ENCODE measurements at places on chromosomes 7 and 10.

DNA sequence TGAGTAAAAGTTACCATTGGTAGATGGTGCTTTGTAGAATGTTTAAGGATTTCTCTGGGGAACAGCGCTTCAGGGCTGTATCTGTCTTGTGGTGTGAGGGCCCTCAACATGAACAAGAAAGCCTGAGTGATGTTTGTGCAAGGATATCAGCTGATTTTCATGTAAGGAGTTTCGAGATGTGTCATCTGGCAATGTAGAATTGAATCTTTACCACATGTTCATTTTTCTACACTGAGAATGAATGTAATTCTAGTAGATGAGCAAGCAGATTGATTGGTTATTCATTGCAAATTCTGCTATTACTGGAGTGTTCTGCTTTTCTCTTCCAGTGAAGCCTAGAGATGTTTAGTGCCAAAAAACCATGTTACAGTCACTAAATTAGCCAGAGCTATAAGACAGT, 87.7 kb downstream of the ST7 start:
- no peak for DNase-seq

DNA sequence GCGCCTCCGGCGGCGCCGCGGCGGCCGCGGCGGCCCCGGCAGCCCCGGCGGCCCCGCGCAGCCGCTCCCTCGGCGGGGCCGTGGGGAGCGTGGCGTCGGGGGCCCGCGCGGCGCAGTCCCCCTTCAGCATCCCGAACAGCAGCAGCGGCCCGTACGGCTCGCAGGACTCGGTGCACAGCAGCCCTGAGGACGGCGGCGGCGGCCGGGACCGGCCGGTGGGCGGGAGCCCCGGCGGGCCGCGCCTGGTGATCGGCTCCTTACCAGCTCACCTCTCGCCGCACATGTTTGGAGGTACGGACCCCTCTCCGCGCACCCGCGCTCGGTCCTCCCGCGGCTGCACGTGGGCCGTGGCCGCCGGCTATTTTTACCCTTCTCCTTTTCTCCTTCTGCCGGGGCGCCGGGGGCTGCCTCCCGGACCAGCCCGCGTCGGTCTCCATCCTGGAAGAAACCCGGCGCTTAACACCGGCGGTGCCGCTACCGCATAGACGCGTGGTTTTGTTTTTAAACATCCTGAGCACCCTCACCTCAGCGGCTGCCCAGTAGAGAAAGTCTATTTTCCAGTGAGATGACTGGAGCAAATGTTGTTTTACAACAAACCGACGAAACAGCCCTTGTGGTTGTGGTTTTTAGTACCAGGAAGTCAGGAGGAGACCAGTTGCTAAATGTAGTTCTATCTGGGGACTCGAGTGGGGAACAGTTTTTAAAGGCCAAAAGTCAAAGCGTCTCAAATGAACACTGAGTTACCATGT, 1.3 kb downstream of the ZNRF2 start:
- peak; percentile 91 for DNase-seq

GRCh38 chr7:82397879-82398524, 45.6 kb downstream of the CACNA2D1 start:
- DNase-seq = no peak

GRCh38 chr7:112462236-112462635, 12.0 kb downstream of the IFRD1 start:
- DNase-seq = no peak

DNA sequence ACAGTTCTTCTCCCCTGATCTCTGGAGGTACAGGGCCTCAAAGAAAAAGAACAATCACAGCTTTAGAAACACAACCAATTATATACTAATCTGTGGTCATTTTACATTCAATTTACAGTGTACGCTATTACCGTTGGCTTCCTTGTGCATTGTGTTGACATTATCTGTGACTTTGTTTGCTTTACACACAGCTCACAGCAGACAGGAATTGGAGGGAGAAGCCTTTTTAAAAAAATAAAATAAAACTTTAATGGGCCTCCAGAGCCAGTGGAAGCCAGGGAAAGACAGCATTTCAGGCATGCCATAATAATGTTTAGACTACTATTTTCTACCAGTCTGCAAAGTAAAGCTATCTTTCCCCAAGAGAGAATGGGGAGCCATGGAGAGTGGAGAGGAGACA, 179.0 kb upstream of the ADO start:
- DNase-seq = no peak

- no peak for DNase-seq
Measured at GRCh38 chr10:14550471-14550981, 219.8 kb upstream of the FRMD4A start.

GRCh38 chr7:42880392-42880791, 31.5 kb downstream of the C7orf25 start:
- DNase-seq = no peak

DNA sequence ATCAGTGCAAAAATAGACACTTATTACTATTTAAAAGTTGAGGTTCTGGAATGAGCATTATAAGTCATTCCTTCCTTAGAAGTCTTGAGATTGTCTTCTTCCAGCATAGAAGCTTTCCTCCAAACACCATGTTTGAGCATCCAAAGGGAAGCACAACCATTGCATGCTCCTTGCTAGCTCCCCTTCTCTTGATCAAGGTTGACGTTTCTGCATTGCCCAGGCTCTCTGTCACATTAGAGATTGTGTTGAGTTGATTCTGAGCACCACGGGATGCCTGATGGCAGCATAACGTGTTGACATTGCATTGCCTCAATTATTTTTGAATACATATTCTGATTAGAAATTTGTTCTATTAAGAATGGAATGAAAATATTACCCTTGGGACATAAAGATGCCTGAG, 322.2 kb downstream of the CDK14 start:
- no peak for DNase-seq

GRCh38 chr7:25843467-25843866, 308.5 kb upstream of the NFE2L3 start:
- no peak for DNase-seq

DNA sequence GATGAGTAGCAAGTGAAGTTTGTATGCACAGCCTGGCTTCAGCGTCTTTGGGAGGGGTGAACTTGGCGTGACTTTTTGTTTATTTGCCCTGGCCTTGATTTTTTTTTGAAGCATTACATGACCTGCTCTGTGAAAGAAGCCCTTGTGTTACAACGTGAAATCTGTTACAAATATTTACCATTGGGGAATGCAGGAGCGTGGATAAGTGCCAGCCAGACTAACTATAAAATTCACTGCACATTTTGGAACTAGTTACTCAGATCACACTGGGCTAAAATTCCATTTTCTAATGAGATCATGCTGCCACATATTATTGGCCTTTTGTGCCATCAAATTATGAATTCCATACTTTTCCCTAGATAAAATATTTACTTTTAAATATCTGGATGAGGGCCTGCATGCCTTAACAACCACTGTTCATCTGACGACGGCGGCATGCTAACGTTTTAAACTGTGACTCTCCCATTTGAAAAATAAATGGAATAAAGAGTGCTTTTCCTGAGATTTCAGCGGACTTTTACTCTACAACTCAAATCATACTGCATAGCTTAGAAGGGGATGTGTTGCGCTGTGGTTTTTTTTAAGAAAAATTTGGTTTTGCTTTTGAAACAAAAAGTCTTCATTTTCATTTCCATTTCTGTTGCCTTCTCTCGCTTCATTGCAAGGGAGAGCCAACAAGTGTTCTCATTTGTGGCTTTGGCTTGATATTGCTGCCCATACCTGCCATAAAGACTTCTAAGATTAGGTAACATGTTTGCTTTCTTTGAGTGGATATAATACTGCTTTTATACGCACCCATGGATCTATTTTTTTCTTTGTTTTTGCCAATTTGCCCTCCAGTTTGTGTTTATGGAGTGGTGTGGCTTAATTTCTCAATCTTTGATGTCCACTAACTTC, 352.2 kb downstream of the TFEC start:
- DNase-seq = no peak

- DNase-seq = no peak
Measured at GRCh38 chr10:81843042-81843441, 32.0 kb upstream of the NRG3 start.

DNA sequence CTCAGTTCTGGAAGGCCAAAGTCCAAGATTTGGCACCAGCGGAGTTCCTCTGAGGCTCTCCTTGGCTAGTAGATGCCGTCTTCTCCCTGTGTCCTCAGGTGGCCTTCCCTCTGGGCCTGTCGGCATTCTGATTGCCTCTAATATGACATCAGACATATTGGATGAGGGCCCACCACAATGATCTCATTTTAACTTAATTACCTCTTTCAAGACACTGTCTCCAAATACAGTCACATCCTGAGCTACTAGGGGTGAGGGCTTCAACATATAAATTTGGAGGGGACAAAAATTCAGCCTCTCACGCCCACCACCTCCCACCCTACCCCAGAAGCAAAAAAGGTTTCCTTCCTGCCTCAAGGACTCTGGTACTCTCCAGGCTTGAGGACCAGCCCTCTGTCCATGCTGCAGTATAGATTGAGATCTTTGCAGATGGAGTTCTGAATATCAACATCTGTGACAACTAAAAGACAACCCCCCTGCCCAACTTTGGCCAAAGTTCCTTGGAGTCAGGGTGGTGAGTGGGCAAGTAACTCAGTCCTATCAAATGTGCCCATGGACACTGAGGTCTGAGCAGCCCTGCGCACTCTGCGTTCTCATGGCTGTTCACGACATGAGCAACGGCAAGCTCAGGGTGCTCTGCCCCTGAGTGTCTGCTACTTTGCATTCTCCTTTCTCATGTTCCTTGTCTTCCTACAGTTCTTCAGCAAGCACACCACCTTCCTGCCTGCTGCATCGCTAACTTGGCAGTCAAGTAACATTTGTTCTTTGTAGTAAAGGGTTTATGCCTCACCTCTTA, 11.5 kb downstream of the TMEM176B start:
- DNase-seq = no peak

GRCh38 chr7:108088729-108089128, 41.4 kb downstream of the LAMB4 start:
- no peak for DNase-seq

- DNase-seq = no peak
Measured at GRCh38 chr10:129320340-129320739, 146.7 kb upstream of the MGMT start.

DNA sequence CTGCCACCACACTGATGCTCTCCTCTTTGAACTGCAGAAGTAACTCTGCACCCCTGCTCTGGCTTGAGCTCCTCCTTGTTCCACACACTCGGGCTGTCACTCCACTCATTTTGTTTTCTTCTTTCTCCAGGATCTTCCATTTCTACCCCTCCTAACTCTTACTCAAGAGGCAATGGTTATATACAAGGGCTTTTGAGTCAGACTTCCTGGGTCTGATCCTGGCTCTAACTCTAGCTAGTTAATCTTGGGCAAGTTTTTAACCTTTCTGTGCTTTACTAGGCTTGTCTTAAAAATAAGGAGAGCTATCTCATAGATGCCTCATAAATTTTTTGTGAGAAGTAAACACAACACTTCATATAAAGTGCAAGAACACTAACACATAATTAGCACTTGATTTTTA, 45.3 kb upstream of the GNAI1 start:
- no peak for DNase-seq

DNA sequence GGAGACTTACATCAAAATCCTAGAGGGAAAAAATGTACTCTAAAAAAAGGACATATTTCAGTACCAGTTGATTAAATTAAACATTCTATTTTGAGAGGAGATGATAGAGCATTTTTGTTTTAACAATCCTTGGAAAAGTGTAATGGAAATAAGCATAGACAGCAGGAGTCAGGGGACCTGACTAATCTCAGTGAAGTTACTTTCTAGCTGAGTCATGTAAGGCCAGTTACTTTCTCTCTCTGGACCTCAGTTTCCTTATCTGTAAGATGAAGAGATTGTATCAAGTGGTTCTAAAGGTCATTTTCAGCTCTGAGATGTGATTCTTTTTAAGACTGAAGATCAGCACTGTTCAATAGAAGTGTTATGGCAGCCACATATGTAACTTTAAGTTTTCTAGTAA, 44.1 kb downstream of the VTI1A start:
- no peak for DNase-seq
